Stimulated activated CD4-positive, alpha-beta T cell treated with anti-CD3 and anti-CD28 coated beads, Interleukin-15, amount 100 ng/mL, for 48 hours (primary cell): ENCODE measurements at places on chromosomes 1 and 21.

DNA sequence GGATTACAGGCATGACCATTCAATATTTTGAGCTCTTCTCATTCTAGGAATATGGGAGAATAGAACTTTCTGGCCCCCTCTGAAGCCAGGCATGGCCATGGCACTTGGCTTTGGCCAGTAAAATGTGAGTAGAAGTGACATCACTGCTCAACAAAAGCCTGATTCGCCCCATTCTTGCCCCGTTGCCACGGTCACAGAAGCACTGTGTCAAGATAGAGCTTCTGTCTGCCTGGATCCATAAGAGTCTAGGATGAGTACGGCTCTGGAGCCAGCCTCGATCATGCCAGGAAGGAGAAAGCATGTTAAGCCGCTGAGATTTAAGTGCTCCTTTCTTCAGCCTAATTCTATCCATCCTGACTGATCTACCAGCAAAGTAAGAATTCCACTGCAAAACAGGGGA, 113.1 kb downstream of the TIAM1 start:
- no peak for DNase-seq

GRCh38 chr1:54378157-54378873, 27.9 kb downstream of the SSBP3 start:
- no peak for DNase-seq

DNA sequence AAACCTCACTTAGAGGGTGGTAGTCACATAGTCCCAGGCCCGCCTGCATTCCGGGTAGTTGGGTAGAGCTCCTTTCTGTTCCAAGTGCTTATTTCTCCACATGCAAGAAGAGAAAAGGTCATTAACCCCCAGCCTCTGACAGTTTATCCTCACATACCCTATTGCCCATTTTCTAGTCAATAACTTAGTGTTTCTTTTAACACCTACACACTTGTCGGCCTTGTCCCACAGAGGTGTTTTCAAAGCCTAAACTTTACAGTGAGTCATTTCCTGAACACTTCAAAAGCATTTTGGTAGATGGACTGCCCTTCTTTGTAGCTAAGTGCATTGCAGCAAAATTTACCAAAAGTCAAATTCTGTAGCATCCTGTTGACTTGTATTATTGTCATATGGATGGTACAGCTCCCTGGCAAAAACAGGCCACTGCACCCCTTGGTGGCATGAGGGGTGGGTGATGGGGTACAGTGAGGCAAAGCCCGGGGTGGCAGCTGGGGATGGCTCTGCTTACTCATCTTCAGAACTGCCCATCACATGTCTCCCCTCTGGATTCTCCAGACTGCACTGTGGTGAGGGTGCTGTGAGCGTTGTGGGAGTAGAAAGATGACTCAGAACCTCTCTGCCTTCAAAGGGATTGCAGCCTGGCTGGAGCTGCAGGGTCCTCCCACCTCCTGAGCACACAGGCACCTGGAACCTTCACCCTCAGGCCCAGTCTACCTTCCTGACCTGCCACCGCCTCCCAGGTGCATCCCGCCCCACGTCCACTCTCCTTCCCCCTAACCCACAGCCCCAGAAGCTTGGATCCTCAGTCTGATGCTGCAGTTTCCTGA, 45.8 kb upstream of the DMRTB1 start:
- DNase-seq: peak; percentile 66

GRCh38 chr1:178220094-178220493, 126.2 kb downstream of the RASAL2 start:
- no peak for DNase-seq

DNA sequence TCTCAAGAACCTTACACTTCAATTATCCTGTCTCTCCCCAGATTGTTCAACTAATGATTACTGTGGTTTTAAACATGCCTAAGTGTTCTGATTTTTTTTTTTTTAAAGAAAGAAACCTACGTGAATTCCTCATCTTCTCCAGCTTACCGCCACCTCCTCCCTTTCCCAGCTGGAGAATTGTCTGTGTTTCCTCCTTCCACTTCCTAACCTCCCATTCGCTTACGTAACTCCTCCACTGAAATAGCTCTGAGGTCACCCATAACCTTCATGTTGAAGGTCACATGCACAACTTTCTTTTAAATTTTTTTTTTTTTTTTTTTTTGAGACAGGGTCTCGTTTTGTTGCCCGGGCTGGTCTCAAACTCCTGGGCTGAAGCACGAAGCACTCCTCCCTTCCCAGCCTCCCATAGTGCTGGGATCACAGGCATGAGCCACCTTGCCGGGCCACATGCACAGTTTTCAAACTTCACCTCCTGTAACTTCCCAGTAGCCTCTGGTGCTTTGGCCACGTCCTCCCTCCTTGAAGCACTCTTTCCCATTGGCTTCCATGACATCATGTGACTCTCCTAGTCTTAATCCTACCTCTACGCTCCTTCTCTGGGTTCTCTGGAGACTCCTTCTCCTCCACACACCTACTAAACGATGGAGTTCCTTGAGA, 9.8 kb upstream of the CAPZB start:
- no peak for DNase-seq

- no peak for DNase-seq
These were observed 591.6 kb downstream of the PTPRU start for GRCh38 chr1:29827801-29828525.

DNA sequence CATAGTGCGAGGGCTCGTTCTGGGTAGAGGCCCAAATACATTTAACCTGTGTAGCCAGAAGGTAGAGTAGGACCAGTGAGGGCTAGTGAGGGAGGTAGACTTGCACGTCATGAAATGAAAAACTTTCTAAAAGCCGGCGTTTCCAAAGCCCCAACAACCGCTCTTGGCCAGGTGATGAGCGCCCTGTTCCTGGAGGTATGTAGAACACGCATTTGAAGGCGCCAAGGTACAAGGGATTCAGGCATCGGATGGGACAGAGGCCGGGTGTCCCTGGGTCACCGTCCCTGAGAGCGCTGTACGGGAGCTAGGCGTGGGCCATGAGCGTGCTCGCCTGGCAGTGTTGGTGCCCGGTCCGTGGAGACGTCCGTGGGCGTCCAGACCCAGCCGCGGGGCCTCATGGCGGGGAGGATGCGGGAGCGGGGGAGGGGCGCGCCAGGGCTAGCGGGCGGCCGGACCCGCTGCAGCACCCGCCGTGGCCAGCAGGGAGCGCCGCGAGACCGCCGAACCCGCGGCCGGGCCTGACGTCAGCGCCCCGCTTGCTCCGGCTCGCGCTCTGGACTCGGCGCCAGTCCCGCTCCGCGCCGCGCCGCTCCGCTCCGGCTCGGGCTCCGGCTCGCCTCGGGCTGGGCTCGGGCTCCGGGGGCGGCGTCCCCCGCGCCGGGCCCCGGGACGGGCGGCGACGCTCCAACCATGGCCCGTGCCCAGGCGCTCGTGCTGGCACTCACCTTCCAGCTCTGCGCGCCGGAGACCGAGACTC, at the start of gene PTPRU:
Gene PTPRU, plus strand, starts transcription at position 568 of the 757 bp plus-strand sequence. Its CDS starts 123 bp downstream, at position 691.
- DNase-seq: peak; percentile 77

GRCh38 chr1:223298701-223299100, 65.3 kb downstream of the SUSD4 start:
- DNase-seq: no peak

GRCh38 chr1:66285618-66286270, 248.2 kb upstream of the SGIP1 start:
- DNase-seq: no peak

DNA sequence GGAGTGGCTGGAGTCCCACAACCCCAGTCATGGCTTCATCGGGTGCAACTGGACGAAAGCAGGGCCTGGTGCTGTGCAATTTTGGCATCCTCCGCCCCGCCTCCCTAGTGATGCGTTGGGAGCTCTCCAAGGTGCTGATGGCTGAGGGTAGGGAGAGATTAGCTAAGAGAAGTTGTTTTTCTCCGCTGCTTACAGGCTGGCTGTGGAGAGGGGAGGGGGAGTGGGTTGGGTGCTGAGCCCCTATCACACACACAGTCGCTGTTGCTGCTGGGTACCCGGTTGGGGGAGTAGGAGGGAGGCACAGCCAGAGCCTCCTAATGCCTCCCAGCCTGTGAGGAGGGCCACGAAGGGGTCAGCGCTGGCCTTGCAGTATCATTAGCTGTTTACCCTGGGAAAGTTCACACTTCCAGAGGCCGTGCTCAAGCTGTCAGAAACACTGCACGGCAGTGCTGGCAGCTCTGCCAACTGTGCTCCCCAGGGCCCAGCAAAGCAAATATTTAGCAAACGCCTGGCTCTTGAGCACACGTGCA, 110.0 kb downstream of the GRIK3 start:
- DNase-seq: peak; percentile 7

DNA sequence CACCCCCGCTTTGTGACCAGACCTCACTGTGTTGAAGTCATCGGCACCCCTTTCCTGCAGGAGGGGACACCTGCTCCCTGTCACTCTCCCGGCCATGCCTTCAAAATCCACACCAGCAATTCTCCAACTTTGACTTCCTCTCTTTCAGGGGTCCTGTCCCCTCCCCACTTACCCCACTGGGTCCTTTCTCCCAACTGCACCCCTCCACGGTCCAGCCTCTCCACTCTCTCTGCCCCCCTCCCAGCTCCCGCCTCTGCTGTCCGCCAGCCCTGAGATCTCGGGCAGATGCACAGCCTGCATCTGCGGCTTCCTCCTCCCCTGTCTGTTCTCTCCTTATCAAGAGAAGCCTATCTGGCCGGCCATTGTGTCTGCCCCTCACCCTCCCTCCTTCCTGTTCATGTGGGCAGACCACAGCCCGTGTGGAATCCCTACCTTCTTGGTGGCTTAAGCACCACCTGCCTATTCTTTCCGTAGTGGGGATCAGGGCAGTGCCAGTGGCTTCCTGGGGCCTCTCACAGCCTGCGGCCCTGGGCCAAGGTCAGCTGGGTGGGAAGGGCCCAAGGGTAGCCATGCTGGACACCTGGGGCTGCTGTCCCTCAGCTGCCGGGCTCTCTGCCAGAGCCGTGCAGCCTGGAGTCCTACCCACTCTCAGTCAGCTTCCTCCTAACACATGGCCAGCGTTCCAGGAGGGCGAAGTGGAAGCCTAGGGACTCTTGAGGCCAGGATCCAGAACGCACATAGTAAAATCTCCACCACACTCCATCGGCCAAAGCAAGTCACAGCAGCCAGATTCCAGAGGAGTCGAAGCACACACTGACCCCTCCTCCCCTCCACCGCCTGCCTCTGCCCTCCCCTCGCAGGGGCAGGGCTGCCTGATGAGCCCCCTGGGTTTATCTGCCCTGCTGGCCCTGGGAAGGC, 5.1 kb upstream of the HES4 start:
- DNase-seq: no peak
